ENCODE measurements at places on chromosomes 13 and 19.
A peak's percentile ranks its signal among the peaks of the same experiment; 100 is the strongest.

DNA sequence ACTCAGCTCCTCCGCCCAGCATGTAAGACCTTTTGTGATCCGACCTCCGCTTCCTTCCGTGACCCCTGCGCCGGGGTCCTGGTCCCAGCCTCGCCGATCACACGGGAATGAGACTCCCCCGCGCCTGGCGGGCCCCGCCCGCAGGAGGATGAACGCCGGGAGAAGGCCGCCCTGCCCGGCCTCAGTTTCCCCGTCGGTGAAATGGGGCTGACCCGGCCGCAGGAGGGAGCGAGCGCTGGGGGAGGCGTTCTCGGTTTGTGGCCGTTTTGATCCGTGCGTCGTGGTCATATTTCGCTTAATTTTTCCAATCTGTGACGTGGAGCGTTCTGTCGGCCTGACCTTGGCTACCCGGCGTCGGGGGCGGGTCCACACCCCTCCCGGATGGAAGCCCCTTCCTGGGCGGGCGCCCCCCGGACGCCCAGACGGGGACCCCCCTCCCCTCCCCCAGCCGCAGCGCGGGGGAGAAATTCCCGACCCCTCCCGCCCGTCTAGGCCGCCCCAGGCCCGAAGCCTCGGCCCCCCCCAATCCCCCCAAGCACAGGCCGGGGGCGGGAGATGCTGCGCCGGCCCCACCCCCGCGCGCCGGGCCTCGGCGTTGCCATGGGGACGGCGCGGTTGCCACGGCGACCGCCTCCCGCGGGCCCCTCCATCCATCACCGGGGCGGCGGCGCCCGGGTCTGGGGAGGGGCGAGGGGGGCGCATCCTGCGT is 11.1 kb downstream of the PALM start:
- no peak for DNase-seq

- DNase-seq, result no peak
Measured at GRCh38 chr19:4957981-4958380, 10.9 kb upstream of the KDM4B start.

GRCh38 chr19:5250127-5250659 is 90.4 kb downstream of the PTPRS start:
- DNase-seq, result no peak

GRCh38 chr19:13437919-13438618 is 68.2 kb downstream of the CACNA1A start:
- no peak for DNase-seq

DNA sequence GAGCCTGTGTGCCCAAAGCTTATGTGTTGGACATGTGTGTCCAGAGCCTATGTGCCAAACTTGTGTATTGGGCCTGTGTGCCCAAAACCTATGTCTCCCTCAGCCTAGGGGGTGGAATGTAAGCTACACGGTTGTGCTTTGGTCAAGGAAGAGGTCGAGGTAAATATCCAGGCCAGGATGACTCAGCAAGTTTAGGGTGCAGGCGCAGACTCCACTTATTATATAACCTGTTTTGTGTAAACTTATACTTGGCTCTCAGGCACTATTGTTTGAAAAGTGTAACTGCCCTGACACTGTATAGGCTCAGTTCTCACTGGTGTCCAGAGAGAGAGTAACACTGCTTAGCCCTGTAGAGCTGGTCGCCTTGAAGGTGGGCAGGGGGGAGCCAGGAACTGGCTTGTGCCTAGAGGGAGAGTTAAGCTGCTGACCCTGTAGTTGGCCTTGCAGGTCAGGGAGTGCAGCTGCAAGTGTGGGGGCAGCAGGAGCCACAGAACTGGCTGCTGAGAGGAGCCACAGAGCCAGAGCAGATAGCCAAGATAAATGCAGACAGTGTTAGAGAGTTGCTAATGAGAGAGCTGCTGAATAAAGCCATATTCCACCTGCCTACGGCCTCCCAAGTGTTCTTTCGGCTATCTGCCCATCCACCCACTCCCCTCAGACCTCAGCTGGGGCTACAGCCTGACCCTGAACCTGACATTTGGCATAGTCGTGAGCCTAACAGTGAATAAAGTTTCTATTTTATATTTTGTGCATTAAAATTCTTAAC is 517.2 kb upstream of the SLITRK1 start:
- DNase-seq, result no peak

- DNase-seq, result peak; percentile 43
Measured at GRCh38 chr19:54248016-54248601, 5.5 kb upstream of the LILRA6 start.

DNA sequence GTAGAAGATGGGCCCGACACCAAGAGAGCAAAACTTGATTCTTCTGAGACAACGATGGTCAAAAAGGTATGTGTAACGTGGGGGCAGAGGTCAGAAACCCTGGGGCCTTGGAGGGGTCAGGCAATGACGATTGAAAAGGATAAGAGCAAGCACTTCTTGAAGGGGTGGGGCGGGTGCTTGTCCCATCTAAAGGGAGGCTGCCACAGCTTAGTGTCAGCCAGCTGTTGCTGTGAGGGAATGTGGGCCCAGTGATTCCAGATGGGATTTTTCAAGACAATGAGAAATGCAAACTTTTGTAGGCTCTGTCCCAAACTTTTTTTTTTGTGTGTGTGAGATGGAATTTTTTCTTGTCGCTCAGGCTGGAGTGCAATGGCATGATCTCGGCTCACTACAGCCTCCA is 24.5 kb downstream of the SAE1 start:
- DNase-seq, result no peak

DNA sequence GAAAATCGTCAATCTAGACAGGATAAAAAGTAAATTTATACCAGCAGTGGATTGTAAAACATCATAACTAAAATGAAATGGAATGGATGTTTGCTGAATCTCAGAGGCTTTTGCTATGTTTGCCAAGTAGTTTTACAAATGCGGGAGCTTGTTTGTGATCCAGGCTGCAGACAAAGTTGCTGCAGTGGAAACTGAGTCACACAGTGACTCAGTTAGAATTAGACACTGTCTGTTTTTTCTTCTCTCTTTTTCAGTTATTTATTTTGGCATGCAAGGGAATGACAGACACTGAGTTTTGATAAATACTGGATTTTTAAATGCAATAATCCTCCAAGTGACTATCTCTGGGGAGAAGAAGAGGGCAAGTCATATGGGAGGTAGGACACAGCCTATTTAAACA is 4.6 kb upstream of the PNMA8A start:
- DNase-seq, result no peak

GRCh38 chr13:21330126-21330861 is 128.8 kb downstream of the ZDHHC20 start:
- DNase-seq, result no peak

All from stimulated activated CD4-positive, alpha-beta T cell treated with anti-CD3 and anti-CD28 coated beads, TNF-alpha, amount 100 ng/mL, for 24 hours (primary cell).